Karpas-422 (cell line): ENCODE measurements at places on chromosomes 7 and 10.

GRCh38 chr7:82235713-82236112 is 207.9 kb downstream of the CACNA2D1 start:
- no peak overlapping the region for H3K4me3 ChIP-seq
- H3K36me3 ChIP-seq = no peaks in the 10 kb centered on the region
- 0 out of 2 replicates have a peak, but pooled peaks cover 2% of the 10 kb centered on the region for H3K27me3 ChIP-seq

DNA sequence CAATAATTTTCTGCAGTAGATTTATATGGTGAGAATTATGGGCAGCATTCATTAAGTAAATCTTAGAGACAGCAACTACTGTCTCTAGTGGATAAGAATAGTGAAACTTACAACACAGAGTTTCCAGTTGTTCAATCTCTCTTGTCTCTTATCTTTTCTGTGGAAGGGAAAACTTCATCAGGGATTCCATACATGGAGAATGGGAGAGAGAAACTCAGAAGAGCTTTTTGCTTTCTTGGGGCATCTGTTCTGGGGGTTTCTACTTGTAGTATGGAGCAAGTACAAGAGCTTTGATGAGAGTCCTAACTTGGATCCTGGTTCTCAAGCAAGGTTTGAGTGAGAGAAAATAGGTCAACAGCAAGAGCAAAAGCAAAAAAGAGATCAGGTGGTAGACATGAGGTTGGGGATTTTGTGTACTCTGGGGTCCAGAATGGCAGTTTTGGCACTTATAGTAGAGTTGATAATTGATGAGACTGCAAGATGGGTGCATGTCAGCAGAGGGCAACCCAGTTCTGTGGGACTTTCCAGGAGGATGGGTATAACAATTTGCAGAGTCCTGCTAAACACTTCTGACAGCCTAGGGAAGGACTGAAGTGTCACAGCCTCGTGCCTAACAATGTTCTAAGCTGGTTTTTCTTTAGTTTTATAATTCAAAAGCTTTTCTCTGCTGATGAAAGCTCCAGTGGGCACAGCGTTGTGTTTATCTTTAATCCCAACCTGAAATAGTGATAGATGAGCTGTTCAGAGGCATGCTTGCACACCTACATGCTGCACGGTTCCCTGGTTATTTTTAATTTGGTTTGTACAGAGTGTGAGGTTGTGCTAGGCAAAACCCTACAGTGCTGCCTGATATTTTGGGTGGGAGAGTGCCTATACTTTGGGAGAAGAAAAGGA is 32.0 kb upstream of the STRIP2 start:
- no peak overlapping the region for H3K4me3 ChIP-seq
- no peaks in the 10 kb centered on the region for H3K36me3 ChIP-seq
- no peaks in the 10 kb centered on the region for H3K4me1 ChIP-seq
- H3K27me3 ChIP-seq = no peaks in the 10 kb centered on the region
- no peak overlapping the region for H3K27ac ChIP-seq

GRCh38 chr7:52287698-52288097 is 747.7 kb upstream of the POM121L12 start:
- no peaks in the 10 kb centered on the region for H3K27me3 ChIP-seq
- no peaks in the 10 kb centered on the region for H3K4me1 ChIP-seq
- no peak overlapping the region for H3K27ac ChIP-seq
- no peak for DNase-seq
- H3K4me3 ChIP-seq = no peak overlapping the region
- H3K36me3 ChIP-seq = no peaks in the 10 kb centered on the region

DNA sequence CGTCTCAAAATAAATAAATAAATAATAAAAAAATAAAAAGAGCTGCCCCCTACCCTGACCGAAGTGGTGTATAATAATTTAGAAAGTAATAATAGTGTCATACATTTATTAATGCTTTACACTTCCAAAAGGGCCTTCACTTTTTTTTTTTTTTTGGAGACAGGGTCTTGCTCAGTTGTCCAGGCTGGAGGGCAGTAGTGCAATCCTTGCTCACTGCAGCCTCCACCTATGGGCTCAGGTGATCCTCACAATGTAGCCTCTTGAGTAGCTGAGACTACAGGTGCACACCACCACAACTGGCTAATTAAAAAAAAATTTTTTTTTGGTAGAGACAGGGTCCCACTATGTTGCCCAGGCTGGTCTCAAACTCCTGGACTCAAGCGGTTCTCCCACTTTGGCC is 1.4 kb downstream of the FAM149B1 start:
- no peak overlapping the region for H3K4me3 ChIP-seq
- peaks cover 27% of the 10 kb centered on the region for H3K4me1 ChIP-seq
- H3K27ac ChIP-seq = no peak overlapping the region
- H3K27me3 ChIP-seq = no peaks in the 10 kb centered on the region
- H3K36me3 ChIP-seq = peaks cover 3% of the 10 kb centered on the region; the same call in 1 of the 2 replicates

DNA sequence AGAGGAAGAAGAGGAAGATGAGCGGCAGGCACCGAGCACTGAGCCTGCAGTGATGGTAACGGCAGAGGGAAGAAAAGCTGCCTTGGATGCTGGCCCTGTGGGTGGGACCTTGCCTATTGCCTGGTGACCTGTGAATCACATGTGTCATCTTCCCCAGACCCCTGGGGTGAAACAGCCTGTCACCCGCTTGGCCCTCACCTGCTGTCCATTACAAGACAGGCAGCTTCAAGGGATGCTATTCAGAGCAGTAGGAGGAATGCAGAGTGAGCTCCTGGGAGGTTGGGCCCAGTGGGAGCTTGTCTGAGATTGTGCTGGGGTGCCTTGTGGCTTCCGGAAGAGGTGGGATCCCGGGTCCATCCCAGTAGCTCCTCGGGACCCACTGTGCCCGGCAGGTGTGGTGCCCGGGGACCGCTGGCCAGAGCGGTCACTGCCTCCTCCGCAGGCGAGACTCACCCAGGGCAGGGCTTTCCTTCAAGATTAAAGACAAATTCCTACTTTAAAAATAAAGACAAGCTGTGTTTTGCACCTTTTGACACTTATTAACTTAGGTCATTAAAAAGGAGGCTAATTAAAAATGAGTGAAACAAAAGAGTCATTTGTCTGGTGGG is 440.2 kb upstream of the MKI67 start:
- H3K4me1 ChIP-seq = no peaks in the 10 kb centered on the region
- no peak overlapping the region for H3K4me3 ChIP-seq
- DNase-seq = no peak
- no peak overlapping the region for H3K27ac ChIP-seq

- no peaks in the 10 kb centered on the region for H3K36me3 ChIP-seq
- no peak for DNase-seq
- H3K27ac ChIP-seq = no peak overlapping the region
- no peaks in the 10 kb centered on the region for H3K27me3 ChIP-seq
- H3K4me3 ChIP-seq = no peak overlapping the region
Measured at GRCh38 chr7:40772096-40772495, 637.3 kb downstream of the SUGCT start.
